ENCODE measurements at places on chromosomes 1 and 21.

GRCh38 chr1:55305735-55306134 lies 90.6 kb upstream of the USP24 start:
- DNase-seq, result no peak

GRCh38 chr21:32007456-32007855 lies 134.6 kb downstream of the HUNK start:
- peak; percentile 69 for DNase-seq

GRCh38 chr1:160161965-160162705 lies 10.7 kb downstream of the ATP1A4 start:
- DNase-seq, result no peak

DNA sequence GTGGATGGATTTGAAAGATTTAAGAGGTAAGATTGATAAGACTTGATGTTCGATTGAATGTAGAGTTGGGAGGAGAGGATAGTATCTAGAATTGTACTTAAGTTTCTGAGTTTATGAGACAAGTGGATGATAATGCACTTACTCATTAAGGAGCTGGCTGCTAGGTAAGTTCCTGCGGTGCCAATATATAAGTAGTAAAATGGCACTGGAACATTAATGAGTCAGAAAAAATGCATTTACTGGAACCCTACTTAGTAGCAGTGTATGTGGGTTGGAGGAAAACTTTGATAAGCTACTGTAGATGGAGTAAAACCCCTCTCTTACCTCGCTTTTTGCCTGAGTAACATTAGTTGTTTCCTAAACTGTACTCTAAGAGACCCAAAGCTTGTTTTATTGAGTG lies 68.2 kb downstream of the ZFYVE9 start:
- no peak for DNase-seq

DNA sequence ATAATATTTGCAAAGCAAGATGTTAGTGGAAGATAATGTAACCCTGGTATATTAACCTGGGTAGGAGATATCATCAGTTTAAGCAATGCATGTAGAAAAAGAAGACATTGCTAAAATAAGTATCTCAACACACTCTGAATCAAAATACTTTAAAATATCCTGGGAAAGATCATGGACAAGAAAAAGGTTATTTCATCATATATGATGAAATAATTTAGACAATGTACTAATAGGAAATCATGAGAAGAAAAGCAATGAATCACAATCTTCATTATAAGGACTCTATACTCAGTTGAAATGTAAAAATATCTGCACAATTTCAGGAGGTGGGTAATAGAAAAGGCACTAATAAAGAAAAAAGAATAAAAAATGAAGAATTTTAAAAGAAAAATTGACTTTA lies 158.8 kb downstream of the KCNT2 start:
- DNase-seq, result no peak

- DNase-seq, result no peak
Observed at GRCh38 chr21:44599264-44600029, 950 bp upstream of the KRTAP10-7 start.

- peak; percentile 38 for DNase-seq
Observed at GRCh38 chr1:1079408-1080121, 5.5 kb upstream of the RNF223 start.

DNA sequence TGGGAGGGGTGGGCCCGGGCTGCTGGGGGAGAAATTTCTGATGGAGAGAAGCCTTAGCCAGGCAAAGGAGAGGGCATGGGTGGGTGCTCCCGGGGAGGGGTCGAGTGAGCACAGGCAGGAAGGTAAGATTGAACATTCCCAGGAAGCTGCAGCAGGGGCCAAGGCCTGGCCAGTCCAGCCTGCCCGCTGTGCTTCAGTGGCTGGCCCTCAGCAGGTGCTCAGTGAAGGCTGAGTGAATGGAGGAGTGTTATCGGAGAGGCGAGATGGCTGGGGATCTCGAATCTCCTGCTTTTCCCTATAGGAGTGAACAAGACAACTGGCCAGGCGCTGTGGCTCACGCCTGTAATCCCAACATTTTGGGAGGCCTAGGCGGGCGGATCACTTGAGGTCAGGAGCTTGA lies 20.9 kb downstream of the SPSB1 start:
- DNase-seq, result no peak

DNA sequence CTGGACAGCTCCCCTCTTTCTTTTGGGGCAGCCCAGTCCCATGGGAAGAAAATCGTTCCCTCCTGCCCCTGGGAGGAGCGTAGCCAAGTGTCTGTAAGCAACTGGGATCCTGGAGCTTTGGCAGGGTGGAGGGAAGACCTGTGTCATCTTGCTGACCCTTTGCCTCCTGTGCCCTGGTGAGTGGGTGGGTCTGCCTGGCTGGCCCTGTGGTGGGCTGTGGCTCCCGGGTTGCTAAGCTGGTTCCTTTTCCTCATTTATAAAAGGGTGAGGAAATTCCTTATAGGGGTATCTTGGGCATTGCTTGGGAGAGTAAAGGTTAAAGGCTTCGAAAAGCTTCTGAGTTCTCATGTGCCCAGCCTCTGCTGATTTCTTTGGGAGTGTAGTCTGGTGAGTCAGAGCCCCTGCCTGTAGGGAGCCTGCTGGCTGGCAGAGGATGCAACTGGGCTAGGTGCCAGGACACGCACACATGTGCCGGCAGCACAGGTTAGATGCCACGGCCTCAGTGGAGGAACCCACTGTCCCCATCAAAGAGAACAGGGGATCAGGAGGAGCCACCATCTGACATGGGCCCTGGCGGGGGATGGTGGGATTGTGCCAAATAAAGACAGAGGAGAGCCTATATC lies 85.2 kb downstream of the ARHGEF10L start:
- no peak for DNase-seq

- DNase-seq, result no peak
Observed at GRCh38 chr1:150006881-150007421, 3.6 kb downstream of the OTUD7B start.

DNA sequence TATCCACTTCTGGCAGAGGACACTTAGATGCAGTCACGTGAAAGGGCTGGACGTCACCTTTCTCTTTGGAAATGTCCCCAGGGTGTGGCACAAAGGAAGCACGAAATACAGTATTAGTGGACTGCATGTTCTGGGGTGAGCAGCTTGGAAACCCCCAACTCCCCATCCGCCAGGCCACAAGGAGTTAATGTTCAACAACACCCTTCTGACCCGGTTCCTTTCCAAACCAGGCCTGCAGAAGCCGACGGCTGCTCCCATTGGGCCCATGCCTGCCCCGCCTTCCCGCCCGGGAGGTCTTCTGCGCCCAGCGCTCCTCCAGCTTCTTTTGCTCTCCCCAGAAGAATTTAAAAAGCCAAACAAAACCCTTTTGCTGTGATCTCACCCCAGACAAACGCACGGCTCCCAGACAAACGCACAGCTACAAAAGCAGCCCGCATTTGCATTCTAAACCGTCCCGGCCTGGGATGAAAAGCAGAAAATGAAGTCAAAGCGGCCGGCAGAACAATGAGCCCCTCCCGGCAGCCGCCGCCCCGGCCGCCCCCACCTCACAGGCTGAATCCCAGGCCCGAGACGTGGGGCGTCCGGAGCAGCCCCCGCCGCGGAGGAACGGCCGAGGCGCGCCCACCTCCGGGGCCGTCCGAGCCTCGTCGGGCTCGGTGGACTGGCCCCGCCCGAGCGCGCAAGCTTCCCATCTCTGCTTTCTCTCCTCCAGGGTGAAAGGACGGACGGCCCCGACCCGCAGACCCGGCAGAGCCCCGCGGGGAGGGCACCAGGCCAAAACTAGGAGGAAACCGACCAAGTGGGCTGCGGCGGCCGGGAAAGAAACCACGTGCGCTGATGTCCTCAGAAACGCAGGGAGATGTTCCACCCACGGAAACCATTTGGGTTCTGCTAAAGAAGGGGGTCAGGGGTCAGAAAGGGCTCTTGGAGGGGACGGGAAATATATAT lies 101.9 kb downstream of the PLPP3 start:
- DNase-seq, result no peak

- no peak for DNase-seq
Observed at GRCh38 chr1:234843946-234844345, 234.0 kb upstream of the IRF2BP2 start.

Measured in fibroblast of skin of left biceps (primary cell).